ENCODE measurements at places on chromosomes 2 and 18.

- no peak for DNase-seq
Observed at GRCh38 chr2:85804583-85804982, 50.8 kb downstream of the ATOH8 start.

GRCh38 chr18:73653827-73654226, 493.8 kb downstream of the FBXO15 start:
- no peak for DNase-seq

- DNase-seq, result no peak
Observed at GRCh38 chr2:222939208-222939856, 78.5 kb downstream of the ACSL3 start.

- no peak for DNase-seq
Observed at GRCh38 chr2:31379747-31380146, 34.8 kb downstream of the XDH start.

DNA sequence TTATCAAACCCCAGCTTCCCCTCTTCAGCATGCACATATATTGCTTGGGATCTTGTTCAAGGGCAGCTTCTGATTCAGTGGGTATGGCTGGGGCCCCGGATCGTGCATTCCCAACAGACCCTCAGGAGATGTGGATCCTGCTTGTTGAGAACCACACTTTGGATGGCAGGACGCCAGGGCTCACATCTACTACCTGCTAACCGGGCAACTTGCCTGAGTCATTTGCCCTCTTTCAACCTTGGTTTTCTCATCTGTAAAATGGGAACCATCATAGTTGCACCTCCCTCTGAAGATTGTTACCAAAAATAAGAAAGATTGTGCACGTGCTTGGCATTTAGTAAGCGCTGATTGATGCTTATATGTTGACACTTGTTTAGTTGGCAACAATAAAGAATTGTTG, 154.6 kb downstream of the ACKR3 start:
- no peak for DNase-seq

DNA sequence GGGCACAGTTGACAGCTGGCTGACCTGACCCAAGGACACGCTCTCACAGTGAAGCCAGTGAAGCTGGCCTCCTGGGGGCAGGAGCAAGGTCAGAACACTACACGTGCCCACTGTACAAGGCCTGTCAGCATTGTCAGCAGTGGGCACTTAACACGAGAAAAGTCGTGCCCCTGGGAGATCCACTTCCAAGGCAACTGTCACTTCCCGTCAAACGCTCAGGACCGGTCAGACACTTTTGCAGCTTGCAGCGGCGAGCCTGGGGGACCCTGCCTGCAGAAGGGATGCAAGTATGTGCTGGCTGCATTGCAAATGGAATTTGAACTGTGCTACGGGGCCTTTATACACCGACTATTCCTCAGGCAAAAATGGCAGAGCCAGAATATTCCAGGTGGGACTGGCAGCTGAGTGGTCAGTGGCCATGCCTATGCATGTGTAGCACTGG, 176.2 kb downstream of the BCL2 start:
- DNase-seq, result no peak

All from NCI-H774 (cell line).